Tibial artery (tissue), 4 donors: ENCODE measurements at places on chromosomes 2 and 18.

DNA sequence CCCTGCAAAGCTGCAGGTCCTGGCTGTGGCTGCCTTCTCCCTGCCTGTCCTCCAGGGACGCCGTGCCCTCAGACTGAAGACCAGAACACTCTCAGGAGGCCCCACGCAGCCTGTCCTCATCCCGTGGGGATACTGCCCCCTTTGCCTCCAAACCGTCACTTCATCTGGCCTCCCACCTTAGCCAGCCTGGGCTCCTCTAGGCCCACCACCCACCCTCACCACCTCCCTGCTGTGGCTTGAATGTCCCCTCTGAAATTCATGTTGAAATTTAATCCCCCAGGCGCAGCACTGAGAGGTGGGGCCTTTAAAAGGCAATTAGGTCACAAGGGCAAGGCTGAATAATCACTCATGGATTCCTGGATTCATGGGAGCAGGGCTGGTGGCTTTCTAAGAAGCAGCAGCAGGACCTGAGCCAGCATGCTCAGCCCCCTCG is 198.2 kb downstream of the SEPTIN10 start:
- DNase-seq = no peak
- no peak overlapping the region for H3K4me3 ChIP-seq
- peaks cover 20% of the 10 kb centered on the region for H3K4me1 ChIP-seq
- H3K27me3 ChIP-seq = no peaks in the 10 kb centered on the region
- no peak overlapping the region for H3K27ac ChIP-seq

- no peak for DNase-seq
- no peaks in the 10 kb centered on the region for H3K36me3 ChIP-seq
- peaks cover 3% of the 10 kb centered on the region for H3K4me1 ChIP-seq
- no peak overlapping the region for H3K4me3 ChIP-seq
- no peaks in the 10 kb centered on the region for H3K27me3 ChIP-seq
Observed at GRCh38 chr2:12613137-12613835, 103.5 kb upstream of the TRIB2 start.

DNA sequence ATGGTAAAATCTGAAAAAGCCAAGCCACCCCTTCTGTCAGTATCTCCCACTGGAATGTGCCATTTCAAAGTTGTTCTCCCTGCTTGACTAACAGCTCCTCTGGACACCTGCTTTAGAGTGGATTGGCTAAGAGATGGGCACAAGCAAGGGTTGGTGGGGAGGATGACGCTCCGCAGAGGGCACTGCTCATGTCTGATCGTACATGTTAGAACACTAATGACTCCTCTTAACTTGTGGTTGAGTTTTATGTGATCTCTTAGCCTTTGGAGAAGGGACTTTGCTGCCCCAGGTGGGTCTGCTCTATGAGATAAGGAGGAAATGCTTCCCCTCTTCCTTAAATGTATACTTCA is 8.2 kb upstream of the KIAA2012 start:
- H3K4me3 ChIP-seq = no peak overlapping the region
- no peak overlapping the region for H3K27ac ChIP-seq
- no peaks in the 10 kb centered on the region for H3K4me1 ChIP-seq
- H3K36me3 ChIP-seq = no peaks in the 10 kb centered on the region

DNA sequence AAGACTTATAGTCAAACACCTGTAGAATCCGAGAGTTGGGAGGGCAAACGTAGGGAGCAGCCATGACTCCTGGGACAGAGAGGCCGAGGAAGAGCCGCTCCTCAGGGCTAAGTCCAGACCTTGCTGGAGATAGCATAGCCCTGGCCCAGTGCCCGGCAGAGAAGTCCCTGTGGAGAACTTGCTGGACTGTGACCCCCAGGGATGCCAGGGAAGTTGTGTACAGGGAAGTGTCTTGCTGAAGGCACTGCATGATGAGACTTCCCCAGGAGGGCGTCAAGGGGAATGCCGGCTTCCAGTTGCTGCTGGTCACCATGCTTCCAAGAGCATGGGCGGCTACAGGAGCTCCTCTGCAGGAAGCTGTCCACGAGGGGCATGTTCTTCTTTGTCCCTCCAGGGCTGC is 8.6 kb upstream of the CNDP1 start:
- H3K27ac ChIP-seq = no peak overlapping the region
- peaks cover 17% of the 10 kb centered on the region for H3K36me3 ChIP-seq
- H3K27me3 ChIP-seq = no peaks in the 10 kb centered on the region
- no peaks in the 10 kb centered on the region for H3K4me1 ChIP-seq

DNA sequence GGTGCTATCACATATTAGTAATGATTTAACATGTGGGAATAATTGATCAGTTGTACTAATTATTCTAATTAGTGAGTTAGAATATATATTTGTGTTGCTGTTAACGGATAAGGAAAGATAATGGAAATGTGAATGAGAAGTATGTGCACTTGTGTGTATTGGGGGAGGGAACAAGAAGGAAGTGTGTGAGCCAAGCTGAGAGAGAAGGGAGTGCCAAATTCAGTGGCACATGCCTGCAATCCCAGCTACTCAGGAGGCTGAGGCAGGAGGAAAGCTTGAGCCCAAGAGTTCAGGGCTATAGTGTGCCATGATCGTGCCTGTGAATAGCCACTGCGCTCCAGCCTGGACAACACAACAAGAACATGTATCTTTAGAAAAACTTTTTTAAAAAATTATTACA is 9.3 kb downstream of the BARD1 start:
- no peak overlapping the region for H3K27ac ChIP-seq
- no peaks in the 10 kb centered on the region for H3K27me3 ChIP-seq
- H3K4me1 ChIP-seq = peaks cover 4% of the 10 kb centered on the region
- H3K36me3 ChIP-seq = no peaks in the 10 kb centered on the region
- H3K4me3 ChIP-seq = no peak overlapping the region
- DNase-seq = no peak

DNA sequence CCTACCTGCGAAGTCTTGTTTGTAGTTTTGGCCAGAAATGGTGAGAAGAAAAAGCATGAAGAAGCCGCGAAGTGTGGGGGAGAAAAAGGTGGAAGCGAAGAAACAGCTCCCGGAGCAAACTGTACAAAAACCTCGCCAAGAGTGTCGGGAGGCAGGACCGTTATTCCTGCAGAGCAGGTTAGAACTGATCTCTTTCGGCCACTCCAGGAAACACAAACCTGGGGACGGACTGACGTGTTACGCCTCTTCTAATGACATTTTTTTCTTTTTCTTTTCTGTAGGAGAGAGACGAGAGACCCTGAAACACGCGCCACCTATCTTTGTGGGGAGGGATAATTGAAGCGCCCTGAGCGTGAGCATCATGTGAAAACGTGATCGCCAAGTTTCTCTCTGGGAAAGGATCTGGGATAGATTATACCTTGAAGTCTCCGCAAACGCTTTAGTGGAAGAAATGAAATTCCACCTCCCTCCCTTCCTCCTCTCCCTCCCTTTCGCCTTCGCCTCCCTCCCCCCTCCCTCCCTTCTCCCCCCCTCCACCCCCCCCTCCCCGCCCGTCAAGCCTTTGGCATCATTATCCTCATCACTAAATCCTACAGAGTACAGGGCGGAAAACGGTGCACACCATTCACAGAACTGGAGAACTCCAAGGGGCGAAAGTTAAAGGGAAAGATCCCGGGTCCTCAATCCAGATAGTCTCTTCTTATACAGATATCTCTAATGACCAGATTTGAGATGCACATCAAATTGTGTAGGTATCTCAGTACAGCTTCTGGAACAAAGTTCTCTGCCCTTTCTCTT is at the start of gene ZEB2:
Gene ZEB2, minus strand, starts transcription at position 186 of the 798 bp plus-strand sequence. CDS start 2,769 bp downstream, outside the sequence.
- no peaks in the 10 kb centered on the region for H3K27me3 ChIP-seq
- H3K4me1 ChIP-seq = peaks cover 6% of the 10 kb centered on the region
- H3K36me3 ChIP-seq = no peaks in the 10 kb centered on the region
- peak within 1 kb of the TSS; percentile 73 for H3K4me3 ChIP-seq
- DNase-seq = peak; percentile 81

- DNase-seq = no peak
- H3K4me3 ChIP-seq = no peak overlapping the region
- no peak overlapping the region for H3K27ac ChIP-seq
Observed at GRCh38 chr2:182077448-182078142, 91.9 kb downstream of the PPP1R1C start.

GRCh38 chr2:119468154-119468955 is 36.7 kb downstream of the TMEM37 start:
- no peaks in the 10 kb centered on the region for H3K36me3 ChIP-seq
- no peak for DNase-seq
- H3K4me3 ChIP-seq = no peak overlapping the region
- no peak overlapping the region for H3K27ac ChIP-seq
- H3K27me3 ChIP-seq = no peaks in the 10 kb centered on the region
- H3K4me1 ChIP-seq = no peaks in the 10 kb centered on the region

DNA sequence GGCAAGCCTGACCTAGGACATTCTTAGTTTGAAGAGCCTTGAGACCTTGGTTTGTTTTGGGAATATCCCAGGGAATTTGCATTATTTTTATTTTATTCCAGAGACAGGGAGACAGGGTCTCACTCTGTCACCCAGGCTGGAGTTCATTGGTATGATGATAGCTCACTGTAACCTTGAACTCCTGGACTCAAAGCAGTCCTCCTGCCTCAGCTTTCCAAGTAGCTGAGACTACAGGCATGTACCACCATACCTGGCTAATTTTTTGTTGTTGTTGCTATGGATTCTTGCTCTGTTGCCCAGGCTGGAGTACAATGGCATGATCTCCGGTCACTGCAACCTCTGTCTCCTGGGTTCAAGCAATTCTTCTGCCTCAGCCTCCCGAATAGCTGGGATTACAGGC is 4.8 kb downstream of the MTA3 start:
- no peaks in the 10 kb centered on the region for H3K36me3 ChIP-seq
- H3K27me3 ChIP-seq = no peaks in the 10 kb centered on the region
- DNase-seq = no peak
- peaks cover 11% of the 10 kb centered on the region for H3K4me1 ChIP-seq

DNA sequence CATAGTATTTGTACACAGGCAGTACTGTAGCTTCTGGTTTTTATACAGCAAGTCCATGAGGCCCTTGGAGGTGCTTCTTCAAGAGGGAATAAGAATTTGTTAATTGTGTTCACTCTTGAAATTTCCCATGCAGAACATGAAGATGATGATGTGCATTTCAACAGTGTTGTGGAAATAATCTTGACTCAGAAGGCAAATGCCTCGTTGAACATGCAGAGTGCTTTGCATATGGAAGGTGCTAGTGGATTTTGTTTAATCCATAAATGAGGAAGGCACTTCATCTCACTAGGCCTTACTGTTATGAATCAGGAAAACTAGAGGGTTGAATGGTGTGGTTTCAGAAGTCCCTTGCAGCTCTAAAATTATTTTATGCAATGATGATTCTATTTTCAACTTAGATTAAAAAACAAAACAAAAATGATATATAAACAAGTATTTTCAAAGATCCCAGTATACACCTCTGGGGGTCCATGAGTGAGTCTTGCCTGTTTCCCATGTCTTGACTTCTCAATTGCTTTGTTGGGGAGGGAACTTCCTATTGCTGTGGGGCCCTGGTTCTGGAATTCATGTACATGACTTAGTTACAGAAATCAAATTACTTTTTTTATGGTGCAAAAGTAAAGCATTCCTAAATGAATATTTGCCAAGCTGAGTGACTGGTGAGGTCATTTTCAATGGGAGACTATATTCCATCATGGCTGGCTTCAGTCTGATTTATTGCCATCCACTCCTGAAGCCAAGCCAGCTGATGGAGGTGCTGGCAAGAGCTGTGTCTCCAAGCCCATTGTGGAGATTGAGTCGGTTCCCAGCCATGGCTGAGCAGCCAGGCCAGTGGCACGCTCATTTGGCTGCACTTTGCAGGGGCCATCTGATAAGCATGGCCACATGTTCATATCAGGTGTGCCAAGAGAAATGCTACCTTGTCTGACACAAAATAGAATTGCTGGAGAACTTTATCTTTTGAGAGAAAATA is 56.5 kb downstream of the MGAT5 start:
- DNase-seq = peak; percentile 68
- no peak overlapping the region for H3K4me3 ChIP-seq
- no peaks in the 10 kb centered on the region for H3K27me3 ChIP-seq
- H3K36me3 ChIP-seq = no peaks in the 10 kb centered on the region
- no peak overlapping the region for H3K27ac ChIP-seq
- peaks cover 11% of the 10 kb centered on the region for H3K4me1 ChIP-seq

GRCh38 chr2:105455488-105456003 is 56.7 kb upstream of the FHL2 start:
- H3K4me1 ChIP-seq = peaks cover 7% of the 10 kb centered on the region
- H3K36me3 ChIP-seq = no peaks in the 10 kb centered on the region
- H3K4me3 ChIP-seq = no peak overlapping the region
- peak; percentile 73 for DNase-seq

DNA sequence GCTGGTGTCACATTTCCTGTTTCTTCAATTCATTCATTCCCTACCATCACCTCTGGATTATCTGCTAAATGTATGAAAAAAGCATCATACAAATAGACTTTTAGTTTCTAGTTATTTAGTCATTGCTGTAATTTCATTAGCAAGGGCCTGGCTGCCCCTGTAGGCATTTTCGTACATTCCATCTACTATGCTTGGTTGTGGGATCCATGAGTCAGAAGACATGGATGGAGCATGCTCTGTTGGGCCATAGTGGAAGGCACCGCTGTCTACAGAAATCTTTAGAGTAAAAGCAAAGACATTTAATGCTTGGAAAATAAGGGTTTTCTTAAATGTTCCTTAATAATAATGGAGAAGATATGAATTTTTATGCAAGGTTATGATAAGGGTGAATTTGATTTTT is 324.8 kb upstream of the MEIS1 start:
- no peak for DNase-seq
- no peaks in the 10 kb centered on the region for H3K36me3 ChIP-seq
- H3K27me3 ChIP-seq = no peaks in the 10 kb centered on the region
- no peak overlapping the region for H3K27ac ChIP-seq
- H3K4me3 ChIP-seq = no peak overlapping the region

- H3K36me3 ChIP-seq = no peaks in the 10 kb centered on the region
- DNase-seq = peak; percentile 38
- H3K27ac ChIP-seq = no peak overlapping the region
- H3K27me3 ChIP-seq = no peaks in the 10 kb centered on the region
- peaks cover 3% of the 10 kb centered on the region for H3K4me1 ChIP-seq
Observed at GRCh38 chr2:75641587-75641986, 5.0 kb upstream of the MRPL19 start.

DNA sequence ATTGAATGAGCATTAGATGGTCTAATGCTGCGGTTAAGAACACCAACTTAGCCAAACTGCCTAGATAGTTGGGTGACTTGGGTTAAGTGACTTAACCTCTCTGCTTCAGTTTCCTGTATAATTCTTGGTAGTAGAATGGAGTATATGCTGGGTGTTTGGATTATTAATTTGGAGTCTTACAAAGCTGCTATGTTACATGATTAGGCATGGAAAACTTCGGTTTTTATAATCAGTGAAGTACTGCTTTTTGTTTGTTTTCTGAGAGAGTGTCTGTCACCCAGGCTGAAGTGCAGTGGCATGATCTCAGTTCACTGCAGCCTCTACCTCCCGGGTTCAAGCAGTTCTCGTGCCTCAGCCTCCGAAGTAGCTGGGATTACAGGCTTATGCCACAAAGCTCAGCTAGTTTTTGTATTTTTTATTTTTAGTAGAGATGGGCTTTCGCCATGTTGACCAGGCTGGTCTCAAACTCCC is 4.5 kb downstream of the RPL37A start:
- DNase-seq = no peak
- peaks cover 33% of the 10 kb centered on the region for H3K36me3 ChIP-seq
- H3K27me3 ChIP-seq = no peaks in the 10 kb centered on the region
- H3K4me3 ChIP-seq = no peak overlapping the region
- H3K4me1 ChIP-seq = peaks cover 14% of the 10 kb centered on the region
- no peak overlapping the region for H3K27ac ChIP-seq

- peaks cover 100% of the 10 kb centered on the region for H3K27me3 ChIP-seq
- DNase-seq = no peak
- H3K36me3 ChIP-seq = no peaks in the 10 kb centered on the region
- H3K4me1 ChIP-seq = peaks cover 68% of the 10 kb centered on the region
- H3K27ac ChIP-seq = no peak overlapping the region
- H3K4me3 ChIP-seq = peak overlapping the region; percentile 46
Observed at GRCh38 chr2:172095905-172096625, 6.6 kb downstream of the DLX2 start.

GRCh38 chr2:125634662-125635061 is 1021.3 kb upstream of the GYPC start:
- DNase-seq = no peak
- no peaks in the 10 kb centered on the region for H3K27me3 ChIP-seq
- H3K27ac ChIP-seq = no peak overlapping the region
- H3K4me1 ChIP-seq = no peaks in the 10 kb centered on the region
